ENCODE measurements at places on chromosomes 16 and 17. TPM values are rescaled to one million over a fixed set of nuclear protein-coding genes. Genes with fewer than 3 reads are reported as not detected.

OMG gene
- total RNA-seq = not detected

PRR15L gene
- total RNA-seq = 0.34 TPM

GRCh38 chr17:49939318-49939717, 29.7 kb upstream of the DLX4 start:
- no peak for DNase-seq

DNA sequence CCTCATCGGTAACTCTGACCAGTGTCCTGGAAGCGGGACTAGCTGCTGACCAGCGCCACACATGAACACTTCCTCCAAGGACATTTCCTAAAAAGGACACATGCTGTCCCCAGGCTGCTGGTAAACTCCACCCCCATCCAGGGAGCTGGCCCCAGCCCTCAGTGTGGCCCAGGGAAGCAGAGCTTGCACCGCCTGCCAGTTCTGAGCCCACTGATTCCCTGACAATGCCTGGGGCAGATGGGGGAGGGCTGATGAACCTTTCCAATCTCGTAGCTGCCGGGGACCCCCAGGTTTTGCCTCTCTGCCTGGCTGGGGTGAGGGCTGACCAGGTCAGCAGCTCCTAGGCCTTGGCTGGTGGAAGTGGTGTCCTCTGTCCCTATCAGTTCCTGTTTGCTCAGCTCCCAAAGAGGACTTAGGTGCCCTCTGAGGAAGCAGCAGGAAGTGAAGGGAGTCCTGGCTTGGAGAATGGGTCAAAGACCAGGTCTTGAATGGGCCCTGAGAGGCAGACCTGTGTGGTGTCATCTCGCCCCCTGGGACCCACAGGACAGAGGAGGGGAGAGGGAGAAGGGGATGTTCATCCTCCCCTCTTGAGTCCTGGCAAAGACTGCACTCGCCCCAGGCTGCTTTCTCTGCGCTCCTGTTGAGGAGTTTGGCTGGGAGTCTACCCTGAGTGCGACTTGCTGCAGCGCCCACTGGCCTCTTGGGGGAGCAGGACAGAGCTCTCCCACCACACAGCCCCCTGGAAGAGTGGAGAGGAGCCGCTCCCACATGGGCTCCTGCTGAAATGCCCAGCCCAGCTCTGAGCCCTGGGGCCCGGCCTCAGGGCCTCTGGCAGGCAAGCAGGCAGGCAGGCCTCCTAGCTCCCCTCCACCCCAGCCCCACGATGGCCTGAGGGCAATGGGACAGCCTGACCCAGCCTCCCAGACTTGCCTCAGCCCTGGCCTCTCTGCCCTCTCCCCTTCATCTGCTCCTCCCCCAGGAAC, 16.8 kb downstream of the PDK2 start:
- DNase-seq = peak; percentile 55

DNA sequence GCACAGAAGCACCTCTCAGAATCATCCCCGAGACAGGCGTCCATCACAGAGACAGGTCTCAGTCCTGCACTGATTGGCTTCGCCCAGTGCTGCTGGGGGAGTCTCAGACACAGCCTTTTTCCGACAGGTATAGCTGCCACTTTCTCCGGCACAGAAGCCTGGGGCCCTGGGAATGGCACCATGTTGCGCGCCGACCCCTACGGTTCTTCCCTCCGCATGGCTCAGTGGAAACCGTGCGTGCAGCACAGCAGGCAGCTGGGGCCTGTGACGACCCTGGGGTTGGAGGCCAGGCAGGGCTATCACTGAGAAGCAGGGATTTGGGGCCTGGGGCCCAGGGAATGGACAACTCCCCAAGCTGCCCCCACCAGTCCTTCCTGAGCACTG, 29.7 kb upstream of the CDH15 start:
- no peak for DNase-seq

GRCh38 chr17:78461799-78462053, 83.3 kb downstream of the PGS1 start:
- no peak for DNase-seq

- no peak for DNase-seq
Measured at GRCh38 chr16:6165330-6165979, 1067.9 kb upstream of the EEF2KMT start.

DNA sequence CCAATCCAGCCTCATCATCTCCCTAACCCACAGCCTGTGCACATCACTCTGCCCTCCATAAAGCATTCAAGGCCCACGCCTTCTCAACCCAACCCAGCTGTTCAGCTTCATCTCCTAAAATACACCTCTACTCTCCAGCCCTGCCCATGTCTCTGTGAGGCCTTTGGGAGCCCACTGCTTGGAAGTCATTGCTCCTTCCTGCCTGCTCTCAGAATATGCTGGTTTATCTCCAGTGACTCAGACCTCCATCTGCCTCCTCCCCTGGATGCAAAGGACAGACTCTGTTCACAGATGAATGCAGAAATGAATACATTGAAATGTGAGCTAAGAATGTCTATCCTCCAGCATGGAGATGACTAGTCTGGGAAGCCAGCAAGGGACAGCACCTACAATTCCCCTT, 19.0 kb downstream of the KCNG4 start:
- no peak for DNase-seq

GRCh38 chr17:1201132-1201702, 21.4 kb upstream of the ABR start:
- no peak for DNase-seq

- DNase-seq = no peak
Measured at GRCh38 chr17:82802075-82802780, 37.6 kb downstream of the ZNF750 start.

GRCh38 chr16:25585526-25585925, 106.2 kb upstream of the HS3ST4 start:
- no peak for DNase-seq

- no peak for DNase-seq
Measured at GRCh38 chr16:48405153-48405552, 19.9 kb upstream of the SIAH1 start.

DNA sequence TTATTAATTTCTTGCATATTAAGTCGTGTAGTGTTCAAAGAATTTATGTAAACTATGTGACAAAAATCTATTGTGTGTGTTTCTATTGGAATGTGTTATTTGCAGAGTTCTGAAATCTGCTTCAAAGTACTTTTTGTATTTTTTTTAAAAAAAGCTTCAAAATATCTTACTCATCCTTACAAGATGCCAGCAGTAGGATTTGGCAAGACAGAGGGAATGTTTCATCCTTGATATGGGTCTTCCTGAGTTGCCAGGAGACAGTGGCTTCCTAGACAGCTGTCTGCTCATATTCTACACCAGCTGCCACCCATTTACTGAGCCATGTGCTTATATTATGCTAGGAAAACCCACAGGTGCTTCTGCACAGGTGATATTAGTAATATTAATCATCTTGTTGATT, 36.4 kb downstream of the EFCAB5 start:
- no peak for DNase-seq
